Muscle of back (tissue), 13 donors: ENCODE measurements at places on chromosomes 12 and 14. TPM values are rescaled to one million over a fixed set of nuclear protein-coding genes. Genes with fewer than 3 reads are reported as not detected.

Gene CSRP2
- polyA plus RNA-seq: 32.3 TPM

GRCh38 chr12:28869197-28869596 is 279.9 kb upstream of the FAR2 start:
- DNase-seq: no peak

Gene RHOJ
- 31.2 TPM for polyA plus RNA-seq

DNA sequence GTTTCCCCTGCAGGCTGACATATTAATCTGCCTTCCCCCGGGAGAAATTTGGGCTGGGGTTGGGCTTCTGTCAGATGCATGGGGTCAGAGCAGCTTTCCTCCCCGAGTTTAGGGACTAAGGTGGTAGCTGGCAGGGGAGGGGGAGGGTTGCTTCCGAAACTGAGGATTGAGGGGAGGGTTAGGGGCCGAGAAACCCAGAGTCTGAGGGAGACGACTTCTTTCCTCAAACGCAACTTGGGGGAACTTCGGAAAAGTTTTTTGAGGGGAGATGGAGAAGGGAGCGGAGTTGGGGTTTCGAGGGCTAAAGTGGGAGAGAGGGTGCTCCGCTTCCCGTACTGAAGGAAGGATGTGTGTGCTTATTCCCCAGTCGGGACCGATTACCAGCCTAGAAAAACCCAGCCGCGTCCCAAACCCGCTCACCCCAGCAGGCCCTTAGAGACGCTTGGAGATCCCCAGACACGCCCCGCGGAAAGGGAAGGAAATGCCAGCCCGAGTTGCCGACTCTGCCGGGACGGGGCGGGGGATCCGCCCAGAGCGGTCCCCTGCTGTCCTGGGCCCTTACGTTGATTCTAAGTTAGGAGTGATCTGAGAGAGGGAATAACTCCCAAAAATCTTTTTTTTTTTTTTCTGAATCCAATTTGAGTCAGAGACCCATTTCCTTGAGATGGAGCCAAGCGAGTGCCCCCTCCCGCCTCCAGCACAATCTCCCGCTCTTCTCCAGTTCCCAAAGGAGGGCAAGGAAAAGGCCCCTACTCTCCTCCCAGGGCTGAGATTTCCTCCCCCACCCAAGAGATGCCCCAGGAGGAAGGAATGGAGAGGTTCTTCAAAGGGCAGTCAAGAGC is 61.9 kb downstream of the SMUG1 start:
- DNase-seq: peak; percentile 68

Gene SVOP
- 0.23 TPM for polyA plus RNA-seq

- no peak for DNase-seq
Measured at GRCh38 chr12:131085816-131086591, 132.3 kb downstream of the ADGRD1 start.

DNA sequence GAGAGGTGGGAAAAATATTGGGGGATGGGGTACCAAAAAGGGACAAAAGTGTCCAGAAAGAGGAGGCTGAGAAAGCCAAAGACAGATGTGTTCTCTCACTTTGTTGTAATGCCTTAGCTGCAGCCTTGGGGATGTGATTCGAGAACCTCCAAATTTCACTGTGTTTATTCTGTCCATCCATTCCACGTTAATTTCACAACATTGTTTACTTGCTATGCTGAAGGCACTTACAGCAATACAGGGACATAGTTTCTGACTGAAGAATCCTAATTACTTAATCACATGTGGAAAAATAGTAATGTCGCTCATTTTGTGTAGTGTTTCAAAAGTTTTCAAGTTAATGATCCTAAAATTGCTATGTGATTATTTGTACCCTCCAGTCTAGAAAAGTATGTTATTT is 146.2 kb upstream of the SLC38A2 start:
- no peak for DNase-seq

DNA sequence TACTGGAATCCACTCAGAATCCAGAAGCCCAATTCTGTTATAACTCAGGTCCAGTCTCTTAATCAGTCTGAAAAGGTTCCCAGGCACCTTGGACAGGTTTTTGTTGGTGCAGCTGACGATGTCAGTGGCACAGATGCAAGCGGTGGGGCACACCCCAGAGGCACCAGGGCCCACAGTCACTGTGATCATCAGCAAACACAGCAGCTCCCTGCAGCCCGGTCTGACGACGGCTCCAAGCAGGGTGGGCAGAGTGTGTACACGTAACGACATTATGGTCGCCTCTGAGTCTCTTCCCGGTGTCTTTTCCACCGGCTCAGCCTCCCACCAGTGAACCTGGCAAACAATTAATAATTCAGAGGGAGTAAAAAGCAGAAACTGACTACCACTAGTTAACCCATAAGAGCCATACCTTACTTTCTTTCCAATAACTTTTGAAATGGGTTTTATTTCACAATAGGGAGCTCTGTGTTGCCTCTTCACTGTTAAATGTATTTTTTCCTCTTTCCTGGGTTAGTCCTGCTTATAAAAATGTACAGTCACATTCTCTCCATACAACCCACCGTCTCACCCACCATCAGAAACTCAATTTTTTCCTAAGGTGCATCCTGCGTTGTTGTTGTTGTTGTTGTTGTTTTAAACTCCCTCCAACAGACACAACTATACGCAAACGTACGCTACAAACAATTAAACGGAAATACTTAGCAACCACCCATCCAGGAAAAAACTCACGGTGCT is 521 bp upstream of the PCED1B start:
- no peak for DNase-seq
